CD4-positive, alpha-beta T cell treated with Interleukin-17A for 4 hours (primary cell): ENCODE measurements at places on chromosomes 6 and 20.

- DNase-seq, result peak; percentile 13
Observed at GRCh38 chr20:62088258-62089127, 22.8 kb upstream of the TAF4 start.

DNA sequence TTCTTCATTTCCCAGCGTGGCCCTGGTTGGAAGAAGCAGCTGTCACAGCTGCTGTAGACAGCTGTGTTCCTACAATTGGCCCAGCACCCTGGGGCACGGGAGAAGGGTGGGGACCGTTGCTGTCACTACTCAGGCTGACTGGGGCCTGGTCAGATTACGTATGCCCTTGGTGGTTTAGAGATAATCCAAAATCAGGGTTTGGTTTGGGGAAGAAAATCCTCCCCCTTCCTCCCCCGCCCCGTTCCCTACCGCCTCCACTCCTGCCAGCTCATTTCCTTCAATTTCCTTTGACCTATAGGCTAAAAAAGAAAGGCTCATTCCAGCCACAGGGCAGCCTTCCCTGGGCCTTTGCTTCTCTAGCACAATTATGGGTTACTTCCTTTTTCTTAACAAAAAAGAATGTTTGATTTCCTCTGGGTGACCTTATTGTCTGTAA is 292.7 kb downstream of the ESR1 start:
- DNase-seq, result no peak

GRCh38 chr20:15005300-15005986 is 668.0 kb upstream of the FLRT3 start:
- no peak for DNase-seq

DNA sequence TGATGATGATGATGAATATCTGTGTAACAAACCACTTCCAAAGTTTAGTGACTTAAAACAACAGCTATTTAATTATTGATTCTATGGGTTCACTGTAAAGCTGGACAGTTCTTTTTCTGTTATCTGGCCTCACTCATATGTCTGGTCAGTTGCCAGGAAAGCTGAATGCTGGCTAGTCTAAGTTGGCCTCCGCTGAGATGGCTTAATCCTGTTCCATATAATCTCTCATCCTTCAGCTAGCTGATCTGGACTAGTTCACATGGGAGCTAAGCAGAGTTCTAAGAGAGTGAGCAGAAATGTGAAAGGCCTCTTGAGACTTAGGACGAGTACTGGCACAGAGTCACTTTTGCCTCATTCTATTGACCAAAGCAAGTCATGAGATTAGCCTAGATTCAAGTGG is 334.7 kb upstream of the FLRT3 start:
- no peak for DNase-seq

DNA sequence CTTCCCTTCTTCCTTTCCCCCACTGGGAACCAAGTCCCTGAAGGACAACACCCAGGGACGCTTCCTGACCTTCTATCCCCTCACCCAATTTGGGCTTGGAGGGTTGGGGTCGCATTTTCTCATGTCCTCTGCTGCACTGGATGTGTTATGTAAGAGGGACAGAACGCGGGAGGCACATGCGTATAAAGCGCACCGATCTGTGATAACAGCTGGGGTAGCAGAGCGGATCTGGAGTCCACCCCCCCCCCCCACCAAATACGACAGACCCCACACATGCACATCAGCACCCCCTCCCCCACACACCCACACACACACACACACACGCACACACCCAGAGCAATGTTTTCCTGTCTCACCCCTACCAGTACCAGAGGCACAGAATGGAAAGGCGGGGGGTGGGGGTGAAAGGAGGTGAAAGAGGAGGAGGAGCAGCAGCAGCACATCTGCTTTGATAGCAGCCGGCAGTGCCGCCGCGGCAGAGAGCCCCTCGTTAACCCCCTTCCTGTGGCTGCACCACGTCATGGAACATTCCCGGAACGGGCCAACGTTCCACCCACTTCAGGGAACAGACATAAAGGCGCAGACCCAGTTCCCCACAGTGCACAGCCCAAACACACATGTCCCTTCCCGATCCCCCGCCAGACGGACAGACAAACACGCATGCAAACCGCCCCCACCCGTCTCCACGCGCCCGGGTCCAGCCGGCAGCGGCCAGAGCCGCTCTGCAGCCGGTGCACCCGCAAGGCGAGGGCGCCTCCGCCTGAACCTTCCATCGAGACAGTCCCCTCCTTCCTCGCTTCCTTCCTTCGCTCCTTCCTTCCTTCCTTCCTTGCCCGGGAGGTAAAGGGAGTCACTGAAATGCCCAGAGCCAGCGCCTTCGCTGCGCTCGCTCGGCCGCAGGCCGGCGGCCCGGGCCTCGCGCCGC is 590 bp downstream of the HIVEP2 start:
- peak; percentile 84 for DNase-seq

GRCh38 chr6:159307246-159307790 is 138.1 kb downstream of the FNDC1 start:
- DNase-seq, result no peak

DNA sequence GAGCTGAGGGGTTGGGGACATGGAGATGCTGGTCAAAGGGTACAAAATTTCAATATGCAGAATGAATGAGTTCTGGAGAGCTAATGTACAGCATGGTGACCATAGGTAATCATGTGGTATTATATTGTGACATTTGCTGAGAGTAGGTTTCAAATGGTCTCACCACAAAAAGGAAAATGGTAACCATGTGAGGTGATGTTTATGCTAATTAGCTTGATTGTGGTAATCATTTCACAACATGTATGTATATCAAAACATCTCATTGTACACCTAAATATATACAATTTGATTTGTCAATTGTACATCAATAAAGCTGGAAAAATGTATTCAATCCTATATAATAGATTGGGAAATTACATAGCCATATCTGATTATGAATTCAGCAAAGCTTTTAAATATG is 29.5 kb upstream of the TMEM14A start:
- no peak for DNase-seq

DNA sequence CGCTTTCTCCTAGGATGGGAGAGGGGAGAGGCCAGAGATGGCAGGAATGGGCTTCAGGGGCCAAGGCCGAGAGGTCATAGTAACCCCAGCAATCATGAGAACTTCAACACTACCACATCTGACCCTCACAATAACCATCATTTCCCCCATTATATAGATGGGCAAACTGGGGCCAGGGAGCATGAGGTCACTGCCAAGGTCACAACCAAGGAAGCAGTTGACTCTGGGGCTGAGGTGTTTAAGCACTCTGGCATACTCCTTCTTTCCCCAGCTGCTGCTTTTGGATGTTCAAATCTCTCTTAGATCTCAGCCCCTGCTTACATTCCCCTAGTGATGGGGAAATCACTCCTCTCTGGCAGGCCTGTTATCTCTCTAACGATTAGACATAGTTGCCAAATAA is 39.6 kb downstream of the CDH22 start:
- DNase-seq, result no peak

GRCh38 chr6:73088138-73088813 is 137.0 kb downstream of the KHDC1L start:
- DNase-seq, result no peak

GRCh38 chr6:25012657-25013056 is 76.9 kb upstream of the RIPOR2 start:
- DNase-seq, result no peak

GRCh38 chr6:11734861-11735613 is 43.6 kb downstream of the ADTRP start:
- no peak for DNase-seq

GRCh38 chr6:125222531-125223455 is 69.2 kb downstream of the TPD52L1 start:
- DNase-seq, result no peak
